NCI-H1436 treated with DMSO at 0.1 percent for 48 hours (cell line): ENCODE measurements at places on chromosomes 13 and 19.

GRCh38 chr19:18274219-18274780 is at the start of gene IQCN:
Gene IQCN, minus strand, starts transcription at chr19:18274452. Its CDS starts 4,974 bp downstream, at chr19:18269478.
- no peak for DNase-seq

GRCh38 chr13:103895835-103896531 is 829.8 kb upstream of the SLC10A2 start:
- no peak for DNase-seq

DNA sequence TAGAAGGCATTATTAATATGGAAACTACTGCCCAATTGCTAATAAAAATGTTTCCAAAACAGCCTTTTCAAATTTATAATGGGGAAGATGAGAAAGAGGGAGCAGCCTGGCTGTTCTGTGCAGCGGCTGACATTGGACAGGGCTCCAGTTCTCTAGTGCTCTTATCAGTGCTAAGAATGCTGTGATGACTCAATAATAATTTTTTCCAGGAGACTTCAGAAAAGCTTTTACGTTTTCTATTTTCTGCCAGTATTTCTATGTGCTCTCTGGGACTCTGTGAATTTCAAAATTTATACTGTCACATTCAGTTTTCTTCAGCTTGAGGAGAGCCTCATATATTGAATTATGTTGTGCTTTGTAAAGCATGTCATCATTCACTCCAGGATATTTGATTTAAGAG is 209.6 kb downstream of the VWA8 start:
- DNase-seq, result no peak

DNA sequence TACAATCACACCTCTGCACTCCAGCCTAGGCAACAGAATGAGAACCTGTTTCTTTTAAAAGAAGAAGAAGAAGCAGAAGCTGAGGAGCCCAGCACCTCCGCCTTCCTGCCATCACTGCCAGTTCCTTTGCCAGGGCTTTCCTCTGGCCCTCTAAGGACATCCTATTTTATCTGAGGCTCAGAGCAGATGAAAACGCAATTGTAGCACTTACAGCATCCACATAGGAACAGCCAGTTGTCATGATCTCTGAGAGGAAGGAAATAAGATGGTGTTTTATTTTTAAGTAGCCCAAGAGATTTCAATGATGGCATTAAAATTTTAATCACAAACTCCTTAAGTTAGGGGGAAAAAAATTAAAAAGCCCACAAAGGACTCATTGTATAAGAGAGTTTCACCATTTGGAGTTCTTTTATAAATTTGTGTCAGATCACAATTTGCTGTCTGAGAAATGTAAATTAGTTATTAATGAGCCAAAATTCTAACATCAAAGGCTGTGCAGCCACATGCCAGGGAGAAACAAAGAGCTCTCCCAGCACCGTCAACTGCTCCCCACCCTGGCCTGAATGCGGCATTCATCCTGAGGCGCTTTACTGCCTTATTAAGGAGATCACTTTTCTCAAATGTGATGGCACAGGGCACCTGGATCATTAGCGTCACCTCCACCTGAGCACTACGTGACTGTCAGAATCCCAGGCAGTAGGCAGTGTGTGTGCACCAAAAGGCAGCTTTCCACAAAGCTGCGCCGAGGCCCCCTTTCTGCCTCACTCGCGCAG is 393.0 kb downstream of the FOXO1 start:
- no peak for DNase-seq

- DNase-seq, result no peak
Observed at GRCh38 chr13:60974296-60974695, 441.4 kb downstream of the PCDH20 start.

- no peak for DNase-seq
Observed at GRCh38 chr19:46202426-46202825, 27.1 kb upstream of the IGFL1 start.

- no peak for DNase-seq
Observed at GRCh38 chr13:33761740-33762139, 56.2 kb upstream of the RFC3 start.

GRCh38 chr13:108963846-108964600 is 334.6 kb downstream of the MYO16 start:
- no peak for DNase-seq

DNA sequence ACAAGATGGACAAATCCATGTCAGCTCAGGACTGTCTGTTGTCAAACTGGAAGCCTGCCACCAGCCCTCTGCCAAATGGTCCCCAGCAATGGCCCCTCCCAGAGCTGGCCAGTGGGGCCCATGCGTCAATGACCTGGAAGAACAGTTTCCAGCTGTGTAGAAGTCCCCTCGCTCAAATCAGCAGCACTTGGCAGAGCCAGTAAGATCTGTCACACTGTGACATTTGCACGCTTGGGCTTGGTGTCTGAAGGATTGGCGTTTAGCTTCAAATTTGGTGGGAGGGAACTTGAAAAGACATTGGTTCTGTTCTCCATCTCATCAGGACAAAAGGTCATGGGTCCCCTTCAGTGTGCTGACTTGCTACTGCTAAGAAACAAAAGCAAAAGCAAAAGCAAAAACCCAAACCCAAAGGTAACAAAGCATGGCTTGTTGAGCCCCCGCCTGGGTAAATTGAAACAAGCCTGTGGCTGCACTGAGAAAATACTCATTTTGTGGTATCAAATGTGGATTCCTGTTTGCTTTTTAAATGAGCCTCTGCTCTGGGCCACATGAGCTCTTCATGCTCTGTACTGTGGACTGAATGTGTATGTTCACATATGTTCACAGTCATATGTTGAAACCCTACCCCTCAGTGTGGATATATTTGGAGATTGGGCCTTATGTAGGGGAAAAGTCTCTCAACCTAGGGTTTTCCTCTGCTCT is 253.6 kb upstream of the MAB21L1 start:
- DNase-seq, result no peak

DNA sequence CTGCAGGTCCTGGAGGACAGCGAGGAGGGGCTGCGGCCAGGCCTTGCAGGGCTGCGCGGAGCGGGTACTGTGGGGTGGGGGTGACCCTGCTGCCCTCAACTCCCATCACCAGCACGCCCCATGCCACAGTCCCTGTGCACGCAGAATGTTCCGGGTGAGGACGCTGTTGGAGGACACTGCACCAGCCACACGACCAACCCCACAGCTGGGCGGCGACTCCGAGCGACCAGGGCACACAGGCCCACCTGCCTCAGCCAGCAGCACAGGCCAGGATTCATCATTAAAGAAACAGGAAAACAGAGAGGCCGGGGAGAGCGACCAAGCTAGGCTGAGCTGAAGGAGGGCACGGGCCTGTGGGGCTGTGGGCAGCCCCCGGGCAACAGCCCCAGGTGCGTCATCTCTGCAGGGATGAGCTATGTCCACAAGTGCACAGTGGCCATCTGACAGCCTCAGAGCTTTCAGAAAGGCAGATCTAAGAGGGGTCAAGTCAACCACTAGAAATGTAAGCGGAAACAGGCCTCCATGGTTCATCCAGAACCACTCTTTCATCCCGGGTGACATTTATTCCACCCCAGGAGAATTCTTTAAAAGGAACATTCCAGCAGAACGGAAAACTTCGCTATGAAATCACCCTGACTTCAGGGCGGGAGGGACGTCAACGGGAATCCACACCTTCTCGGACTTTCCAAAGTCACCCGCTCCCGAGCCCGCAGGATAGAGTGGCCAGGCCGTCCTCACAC is 1.5 kb downstream of the GAS6 start:
- no peak for DNase-seq

GRCh38 chr13:50616101-50616500 is 227.4 kb downstream of the DLEU7 start:
- DNase-seq, result no peak
